Adipocyte (in vitro differentiated cells): ENCODE measurements at places on chromosomes 5 and 9.

DNA sequence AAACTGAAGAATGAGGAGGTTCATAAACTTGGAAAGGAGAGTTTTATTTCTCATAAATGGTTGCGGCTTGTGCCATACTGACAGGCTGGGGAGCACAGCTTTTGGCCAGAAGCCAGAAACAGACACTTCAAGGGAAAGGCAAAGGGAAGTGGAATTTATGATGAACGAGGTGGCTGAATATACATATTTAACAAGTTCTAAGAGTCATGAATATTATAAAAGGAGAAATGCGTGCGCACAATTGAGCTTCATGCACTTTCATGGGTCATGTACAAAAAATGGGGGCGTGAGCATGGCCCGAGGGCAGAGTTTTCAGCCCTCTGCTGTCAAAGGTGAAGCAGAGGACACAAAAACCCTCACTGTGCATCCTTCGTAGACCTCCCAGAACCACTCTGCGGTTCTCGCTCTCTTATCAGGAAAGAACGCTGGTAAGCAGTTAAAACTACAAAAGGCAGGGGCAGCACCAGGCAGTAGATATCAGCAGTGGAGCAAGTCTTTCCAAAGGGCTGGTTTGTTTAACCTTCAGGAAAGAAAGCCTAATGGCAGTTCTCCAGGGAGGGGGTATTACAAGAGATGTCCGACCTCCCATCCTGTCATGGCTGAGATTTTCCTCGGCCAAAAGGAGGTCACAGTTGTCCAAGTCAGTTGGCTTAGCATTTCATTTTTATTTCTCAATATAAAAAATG, 29.0 kb downstream of the AUH start:
- no peak for DNase-seq

GRCh38 chr9:124752967-124753366, 18.1 kb downstream of the NR6A1 start:
- DNase-seq, result peak; percentile 59

DNA sequence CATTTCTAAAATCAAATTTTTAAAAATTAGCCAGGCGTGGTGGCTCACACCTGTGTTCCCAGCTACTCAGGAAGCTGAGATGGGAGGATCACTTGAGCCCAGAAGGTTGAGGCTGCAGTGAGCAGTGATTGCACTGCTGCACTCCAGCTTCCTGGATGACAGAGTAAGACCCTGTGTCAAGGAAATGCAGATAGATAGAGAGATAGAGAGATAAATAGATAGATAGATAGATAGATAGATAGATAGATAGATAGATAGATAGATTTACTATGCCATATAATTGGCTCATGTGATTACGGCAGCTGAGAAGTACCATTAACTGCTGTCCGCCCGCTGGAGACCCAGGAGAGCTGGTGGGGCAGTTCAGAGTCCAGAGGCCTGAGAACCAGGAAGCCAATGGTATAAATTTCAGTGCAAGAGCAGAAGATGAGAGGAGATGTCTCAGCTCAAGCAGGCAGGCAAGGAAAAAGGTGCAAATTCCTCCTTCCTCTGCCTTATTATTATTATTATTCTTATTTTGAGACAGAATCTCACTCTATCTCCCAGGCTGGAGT, 13.0 kb upstream of the PTGES start:
- no peak for DNase-seq

DNA sequence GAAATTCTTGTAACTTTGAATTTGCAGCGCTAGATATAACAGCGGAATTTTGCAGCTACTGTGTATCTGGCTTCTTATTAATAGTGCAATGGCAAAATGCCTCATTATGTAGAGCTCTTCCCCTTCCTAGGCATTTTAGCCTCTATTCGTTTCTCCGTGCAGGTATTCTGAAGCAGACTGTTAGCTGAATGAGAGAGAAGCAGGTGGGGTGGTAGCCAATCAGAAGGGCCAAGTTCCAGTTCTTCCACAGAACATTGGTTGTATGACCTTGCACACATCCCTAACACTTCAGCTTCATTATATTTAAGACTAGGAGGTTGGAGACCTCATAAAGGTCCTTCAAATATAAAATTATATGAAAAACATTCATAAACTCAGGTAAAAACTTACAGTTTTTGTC, 1.2 kb upstream of the VPS13A start:
- no peak for DNase-seq

DNA sequence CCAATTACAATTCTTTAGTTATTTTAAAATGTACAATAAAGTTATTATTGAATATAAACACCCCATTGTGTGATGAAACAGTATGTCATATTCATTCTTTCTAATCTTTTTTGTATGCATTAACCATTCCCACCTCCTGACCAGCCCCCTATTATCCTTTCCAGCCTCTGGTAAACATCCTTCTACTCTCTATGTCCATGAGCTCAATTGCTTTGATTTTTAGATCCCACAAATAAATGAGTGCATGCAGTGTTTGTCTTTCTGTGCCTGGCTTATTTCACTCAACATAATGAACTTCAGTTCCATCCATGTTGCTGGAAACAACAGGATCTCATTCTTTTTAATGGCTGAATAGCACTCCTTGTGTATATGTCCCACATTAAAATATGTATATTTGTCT, 1858.9 kb upstream of the C9orf72 start:
- DNase-seq, result no peak
